Left renal cortex interstitium (tissue), 4 donors: ENCODE measurements at places on chromosomes 7 and 10. TPM values are rescaled to one million over a fixed set of nuclear protein-coding genes. Genes with fewer than 3 reads are reported as not detected.

The NKX2-3 gene
- polyA plus RNA-seq, result not detected

The KLLN gene
- 1.5 TPM for polyA plus RNA-seq

The MMD2 gene
- polyA plus RNA-seq, result not detected

DNA sequence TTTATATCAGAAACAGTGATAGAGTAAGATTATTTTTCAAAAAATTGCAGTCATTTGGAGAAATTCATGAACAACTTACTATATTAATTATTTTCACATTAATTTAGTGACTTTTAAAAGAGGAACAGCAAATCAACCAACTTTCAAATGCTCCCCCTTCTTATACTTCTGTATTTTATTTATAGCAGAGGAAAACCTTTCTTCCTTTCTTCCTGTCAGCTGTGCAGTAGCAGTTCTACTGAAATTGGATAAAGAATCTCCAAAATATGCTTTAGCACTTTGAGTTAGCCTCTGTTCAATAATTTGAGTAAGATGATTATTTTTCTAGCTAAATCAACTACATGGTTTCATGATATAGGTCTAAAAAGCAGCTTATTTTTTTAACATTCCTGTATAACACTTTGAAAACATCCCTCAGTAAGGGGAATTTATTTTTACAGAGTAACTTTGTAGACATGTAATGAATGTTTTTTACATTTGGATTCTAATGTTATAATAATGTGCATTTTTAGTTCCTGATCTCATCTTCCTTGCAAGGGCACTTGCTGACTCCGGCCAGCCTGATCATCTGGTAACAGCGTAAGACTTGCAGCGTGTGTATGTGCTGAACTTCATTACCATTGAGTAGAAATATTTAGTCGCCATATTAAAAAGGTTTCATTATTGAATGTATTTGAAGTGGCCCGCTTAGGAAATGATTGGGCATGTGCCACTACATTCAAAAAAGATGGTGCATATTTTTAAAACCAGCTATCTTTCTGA lies 158.3 kb upstream of the HDAC9 start:
- DNase-seq, result no peak

GRCh38 chr10:74061104-74061503 lies 63.2 kb downstream of the VCL start:
- no peak for DNase-seq

DNA sequence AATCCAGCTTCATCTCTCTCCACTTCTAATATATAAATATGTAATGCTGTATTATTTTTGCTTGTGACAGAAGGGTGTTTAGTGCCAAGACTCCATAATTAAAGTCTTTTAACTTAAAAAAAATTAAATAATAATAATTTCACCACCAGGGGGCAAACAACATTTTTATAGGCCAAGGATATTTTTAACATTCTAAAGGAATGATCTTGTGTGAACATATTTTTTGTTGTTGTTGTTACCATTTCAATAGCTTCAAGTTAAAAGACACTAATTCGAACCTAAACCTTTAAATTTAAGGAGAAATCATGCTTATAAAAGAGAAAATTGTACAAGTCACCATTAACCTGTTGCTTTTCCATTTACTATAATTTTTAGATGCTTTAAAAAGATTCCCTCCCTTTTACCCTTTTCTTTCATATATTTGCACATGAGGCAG lies 7.5 kb upstream of the DNAJC1 start:
- DNase-seq, result no peak

GRCh38 chr10:86262688-86263181 lies 103.9 kb downstream of the GRID1 start:
- no peak for DNase-seq

The ENTPD1 gene
- polyA plus RNA-seq, result 23.2 TPM

The PNLIP gene
- not detected for polyA plus RNA-seq

GRCh38 chr10:75240329-75241076 lies 4.7 kb upstream of the COMTD1 start:
- no peak for DNase-seq

DNA sequence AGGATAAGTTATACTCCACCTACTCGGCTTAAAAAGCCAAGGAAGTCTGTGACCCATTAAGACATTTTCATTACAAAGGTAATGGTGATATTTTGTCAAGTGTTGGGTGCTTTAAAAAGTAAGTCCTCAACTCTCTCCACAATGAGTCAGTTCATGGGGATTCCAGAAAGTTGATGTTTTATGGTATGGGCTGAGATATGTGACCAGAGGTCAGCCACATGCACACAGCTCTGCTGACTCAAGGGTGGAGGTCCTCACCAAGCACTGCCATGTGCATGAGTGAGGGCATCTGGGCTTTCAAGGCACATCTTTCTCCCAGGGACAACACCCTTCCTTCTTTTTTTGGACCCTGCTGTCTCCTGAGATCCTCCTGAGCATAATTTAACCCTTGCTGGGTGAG lies 292.9 kb downstream of the PTEN start:
- no peak for DNase-seq

The SPRN gene
- 3.4 TPM for polyA plus RNA-seq

GRCh38 chr10:131656009-131656408 lies 244.8 kb upstream of the PPP2R2D start:
- no peak for DNase-seq

DNA sequence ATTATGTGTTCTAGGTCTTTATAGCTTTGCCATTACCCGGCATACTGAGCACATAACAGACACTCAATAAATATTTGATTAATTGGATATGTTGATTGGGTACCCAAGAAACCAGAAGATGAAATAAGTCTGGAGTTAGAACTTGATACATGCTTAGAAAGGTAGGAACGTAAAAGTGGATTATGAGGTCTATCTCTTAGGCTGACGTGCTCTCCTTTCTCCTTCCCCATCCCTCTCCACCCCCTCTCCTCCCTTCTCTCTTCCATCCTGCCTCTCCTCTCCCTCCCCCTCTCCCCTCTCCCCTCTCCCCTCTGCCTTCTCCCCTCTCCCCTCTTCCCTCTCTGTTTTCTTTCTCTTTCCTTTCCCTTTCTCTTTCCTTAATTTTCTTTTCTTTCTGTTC lies 34.0 kb downstream of the AUTS2 start:
- no peak for DNase-seq

DNA sequence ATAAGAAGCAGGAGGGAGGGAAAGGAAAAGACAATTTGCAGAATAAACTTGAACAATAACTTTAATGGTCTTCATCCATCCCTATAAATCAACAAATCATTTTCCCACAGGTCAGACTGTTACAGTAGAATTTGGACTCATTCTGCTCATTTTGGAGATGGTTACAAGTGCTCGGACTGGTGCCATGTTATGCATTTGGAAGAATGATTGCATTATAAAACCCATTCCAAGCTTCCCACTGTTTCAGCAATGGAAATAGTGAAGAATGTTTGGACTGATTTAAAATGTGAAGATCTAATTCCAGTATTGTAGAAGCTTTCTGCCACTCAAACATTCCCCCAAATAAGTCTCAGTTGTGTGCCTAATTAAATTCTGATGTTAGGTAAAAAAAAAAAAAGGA lies 99.7 kb upstream of the ZEB1 start:
- no peak for DNase-seq

The METTL2B gene
- 33.4 TPM for polyA plus RNA-seq

The MLXIPL gene
- 10.1 TPM for polyA plus RNA-seq

The TET1 gene
- polyA plus RNA-seq, result 8.8 TPM

The IFIT1B gene
- polyA plus RNA-seq, result 0.09 TPM

The BAIAP2L1 gene
- polyA plus RNA-seq, result 10.9 TPM

GRCh38 chr7:28155964-28156363 lies 24.6 kb downstream of the JAZF1 start:
- DNase-seq, result no peak

The CPN1 gene
- polyA plus RNA-seq, result 3.2 TPM

GRCh38 chr10:65818990-65819389 lies 1106.8 kb upstream of the LRRTM3 start:
- no peak for DNase-seq
